ENCODE measurements at places on chromosomes 11 and 22.

- no peak for DNase-seq
Measured at GRCh38 chr11:39772525-39773137, 1686.8 kb downstream of the LRRC4C start.

GRCh38 chr22:43743131-43743530 is 69.0 kb downstream of the EFCAB6 start:
- DNase-seq, result no peak

DNA sequence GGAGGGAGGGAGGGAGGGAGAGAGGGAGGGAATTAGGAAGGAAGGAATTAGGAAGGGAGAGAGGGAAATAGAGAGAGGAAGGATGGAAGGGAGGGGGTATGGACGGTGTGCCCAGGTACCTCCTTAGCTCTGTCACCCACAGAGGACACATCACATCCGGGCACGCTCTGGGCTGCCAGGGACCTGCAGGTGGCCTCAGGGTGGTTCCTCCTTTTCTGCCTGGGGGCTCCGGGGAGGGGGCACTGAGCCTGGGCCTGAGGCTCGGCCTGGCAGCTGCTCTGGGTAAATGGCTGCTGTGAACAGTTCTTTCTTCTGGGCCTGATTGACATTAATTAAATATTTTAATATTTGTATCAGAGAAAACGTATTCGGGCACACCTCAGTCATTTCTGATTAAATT is 733.5 kb downstream of the BRD1 start:
- DNase-seq, result no peak

GRCh38 chr11:59151761-59152160 is 9.1 kb downstream of the FAM111A start:
- no peak for DNase-seq

DNA sequence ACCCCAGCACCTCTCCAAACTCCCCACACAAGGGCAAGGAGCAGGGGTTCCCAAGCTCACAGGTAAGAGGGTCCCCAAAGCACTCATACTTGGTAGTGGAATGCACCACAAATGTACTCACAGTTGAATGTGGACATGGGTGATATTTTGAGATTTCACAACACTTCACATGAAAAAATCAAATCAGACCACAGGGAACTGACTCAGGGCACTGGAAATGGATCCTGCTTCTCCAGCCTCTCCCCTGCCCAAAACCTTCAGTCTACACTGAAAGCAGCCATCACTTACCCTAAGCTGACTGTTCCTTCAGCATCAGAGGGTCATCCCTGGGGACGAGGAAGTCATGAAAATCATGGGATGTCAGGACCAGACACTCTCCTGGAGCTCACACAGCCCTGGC is 40.2 kb downstream of the SCGB1A1 start:
- DNase-seq, result no peak

DNA sequence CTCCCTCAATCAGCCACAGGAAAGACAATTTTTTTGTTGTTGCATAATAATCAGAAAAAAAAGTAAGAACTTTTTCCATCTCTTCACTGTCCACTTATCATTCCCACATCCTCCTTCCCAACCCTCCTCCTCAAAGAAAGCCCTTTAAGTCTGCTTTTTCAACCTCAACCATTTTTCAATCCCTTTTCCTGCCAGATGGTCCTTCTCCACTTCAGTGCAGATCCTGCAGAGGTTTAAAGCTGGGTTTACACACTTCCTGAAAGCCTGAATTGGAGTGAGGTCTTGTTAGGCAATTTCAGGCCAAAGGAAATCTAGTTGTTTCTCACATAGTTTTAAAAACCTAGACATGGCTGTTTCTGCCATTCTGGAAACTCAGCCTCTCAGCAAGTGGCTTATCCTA is 78.3 kb downstream of the RPL27A start:
- no peak for DNase-seq

DNA sequence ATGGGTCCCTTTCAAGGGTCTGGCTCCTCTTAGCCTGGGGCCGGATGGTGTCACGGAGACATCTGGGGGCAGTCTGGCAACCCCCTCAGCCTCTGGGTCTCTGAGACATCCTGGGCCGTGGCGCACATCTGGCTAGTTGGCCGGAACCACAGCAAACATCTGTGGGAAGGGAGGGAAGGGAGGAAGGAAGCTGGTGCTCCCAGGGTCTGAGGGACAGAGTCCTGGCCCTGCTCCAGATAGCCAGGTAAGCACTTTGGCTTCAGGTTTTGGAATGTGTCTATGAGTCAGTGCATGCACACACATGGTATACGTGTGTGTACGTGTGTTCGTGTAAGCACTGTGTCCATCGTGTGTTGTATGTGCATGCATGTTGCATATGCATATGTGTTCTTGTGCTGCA is 225.1 kb downstream of the MN1 start:
- no peak for DNase-seq

DNA sequence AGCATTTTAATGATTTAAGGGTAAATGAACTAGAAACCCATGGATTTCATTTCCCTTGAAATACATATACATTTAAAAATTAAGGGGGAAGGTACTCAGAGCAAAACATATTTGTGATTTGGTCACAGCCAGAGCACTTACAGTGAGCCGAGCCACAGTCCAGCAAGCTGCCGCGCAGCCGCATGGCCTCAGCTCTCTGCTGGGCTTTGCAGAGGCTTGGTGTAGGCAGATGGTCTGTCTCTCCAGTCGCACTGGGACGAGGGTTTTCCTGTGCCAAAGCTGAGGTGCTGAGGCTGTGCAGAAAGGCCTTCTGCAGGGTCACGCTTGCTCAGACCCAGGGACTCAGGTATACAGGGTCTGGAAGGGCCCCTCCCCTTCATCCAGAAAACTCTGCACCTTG is 367.3 kb downstream of the OPCML start:
- DNase-seq, result no peak

DNA sequence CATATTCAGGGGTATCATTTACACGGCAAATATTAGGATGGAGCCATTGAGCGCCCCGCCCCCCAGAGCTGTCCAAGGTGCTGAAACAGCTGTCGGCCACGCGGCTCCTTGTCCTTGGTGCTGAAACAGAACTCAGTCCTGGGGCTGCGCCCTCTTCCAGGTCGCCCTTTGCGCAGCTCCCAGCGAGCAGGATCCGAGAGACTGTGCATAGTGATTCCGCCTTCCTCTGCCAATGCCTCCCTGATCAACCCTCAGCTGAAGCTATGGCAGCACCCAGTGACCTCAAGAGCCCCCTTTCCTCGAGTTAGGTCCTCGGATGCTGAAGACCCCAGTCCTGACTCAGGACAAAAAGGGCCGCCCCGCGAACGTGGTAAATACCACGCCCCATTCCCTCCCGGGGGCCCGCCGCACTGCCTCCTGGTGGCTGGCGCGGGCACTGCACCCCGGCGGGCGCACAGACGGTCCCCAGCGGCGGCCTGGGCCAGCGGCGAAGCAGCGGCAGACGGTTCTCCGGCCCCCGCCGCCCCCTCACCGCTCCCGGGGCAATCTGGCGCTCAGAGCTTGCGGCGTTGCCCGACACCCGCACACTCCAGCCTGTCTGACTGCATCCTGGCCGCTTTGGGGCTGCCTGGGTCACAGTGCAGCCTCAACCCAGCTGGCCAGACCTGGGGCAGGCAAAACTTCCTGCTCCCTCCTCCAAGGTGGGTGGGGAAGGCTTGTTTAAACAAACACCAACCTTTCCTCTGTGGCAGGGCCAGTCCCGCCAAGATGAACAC is 13.4 kb downstream of the SYT7 start:
- peak; percentile 7 for DNase-seq

- peak; percentile 37 for DNase-seq
Measured at GRCh38 chr11:19978668-19979518, 181.4 kb downstream of the DBX1 start.

DNA sequence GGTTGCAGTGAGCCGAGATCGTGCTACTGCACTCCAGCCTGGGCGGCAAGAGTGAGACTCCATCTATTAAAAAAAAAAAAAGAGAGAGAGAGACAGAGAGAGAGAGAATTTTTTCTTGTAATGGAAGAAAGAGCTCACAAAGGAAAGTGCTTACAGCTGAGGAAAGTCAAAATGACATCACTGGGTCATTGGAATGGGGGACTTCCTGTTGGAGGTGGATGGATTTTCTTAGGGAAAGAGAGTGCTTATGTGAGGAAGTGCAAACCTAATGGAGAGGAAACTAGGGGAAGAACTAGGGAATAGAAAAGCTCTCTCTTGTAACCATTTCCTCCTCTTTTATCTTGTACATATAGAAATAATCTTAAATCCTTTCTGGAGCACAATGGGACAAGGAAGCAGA is 6.3 kb upstream of the PIWIL4 start:
- DNase-seq, result no peak

DNA sequence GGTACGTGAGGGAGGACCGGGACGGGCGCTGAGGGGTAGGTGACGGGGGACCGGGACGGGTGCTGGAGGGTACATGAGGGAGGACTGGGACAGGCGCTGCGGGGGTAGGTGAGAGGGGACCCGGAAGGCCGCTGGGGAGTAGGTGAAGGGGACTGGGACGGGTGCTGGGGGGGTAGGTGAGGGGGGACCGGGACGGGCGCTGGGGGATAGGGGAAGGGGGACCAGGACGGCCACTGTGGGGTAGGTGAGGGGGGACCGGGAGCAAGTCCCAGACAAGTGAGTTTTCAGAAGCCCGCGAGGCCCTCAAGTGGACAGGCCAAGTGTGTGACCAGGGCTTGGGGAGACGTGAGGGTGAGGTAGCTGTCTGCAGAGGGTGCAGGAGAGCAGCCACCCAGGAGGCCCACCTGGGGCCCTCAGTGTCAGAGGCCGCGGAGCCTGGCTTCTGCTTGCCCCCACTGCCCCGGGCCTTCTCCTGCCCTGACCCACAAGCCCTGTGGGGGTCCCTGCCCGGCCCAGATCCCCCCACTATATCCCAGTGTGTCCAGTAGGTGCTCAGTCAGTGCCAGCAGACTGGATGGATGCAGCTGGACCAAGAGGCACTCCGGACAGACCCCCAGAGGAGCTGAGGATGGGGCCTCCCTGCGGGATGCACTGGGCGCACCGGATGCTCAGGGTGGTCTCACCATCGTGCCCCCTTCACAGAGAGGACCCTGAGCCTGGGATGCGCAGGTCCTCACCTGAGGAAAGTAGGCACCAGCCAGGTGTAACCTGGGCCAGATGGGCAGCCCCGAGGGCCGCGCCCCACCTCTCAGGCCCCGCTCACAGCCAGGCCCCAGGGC is 44.2 kb upstream of the TH start:
- DNase-seq, result no peak

DNA sequence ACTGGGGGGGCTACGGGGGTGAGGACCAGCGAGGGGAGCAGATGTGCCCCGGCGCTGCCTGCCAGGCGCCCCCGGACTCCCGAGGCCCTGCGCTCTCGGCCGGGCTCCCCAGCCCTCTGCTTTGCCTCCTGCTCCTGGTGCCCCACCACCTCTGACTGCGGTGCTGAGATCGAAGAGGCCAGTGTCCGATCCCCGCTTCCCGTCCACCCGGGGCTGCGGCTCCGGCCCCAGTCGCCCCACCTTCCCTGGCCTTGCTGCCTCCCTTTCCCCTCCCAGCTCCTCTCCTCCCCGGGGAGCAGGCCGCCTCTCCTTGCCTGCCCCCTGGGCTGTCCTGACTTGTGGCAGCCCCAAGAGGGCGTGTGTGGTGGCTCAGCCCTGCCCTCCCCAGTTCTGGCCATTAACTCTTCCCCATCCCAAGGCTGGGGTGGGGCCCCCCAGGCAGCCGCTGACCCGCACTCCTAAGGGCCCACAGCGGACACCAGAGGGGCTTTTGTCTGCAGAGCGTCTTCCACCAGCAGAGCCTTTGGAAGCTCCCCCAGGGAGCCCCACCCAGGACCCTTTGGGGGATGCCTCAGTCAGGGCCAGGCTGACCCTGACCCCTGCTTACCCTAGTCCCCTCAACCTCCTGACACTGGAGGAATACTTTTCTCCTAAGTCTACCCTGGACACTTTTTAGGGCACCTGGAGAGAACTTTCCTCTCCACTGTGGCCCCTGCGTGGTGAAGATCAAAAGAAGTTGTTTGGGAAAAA is 16.6 kb downstream of the RTN4RL2 start:
- no peak for DNase-seq

- no peak for DNase-seq
Measured at GRCh38 chr11:2700415-2701211, 819 bp upstream of the KCNQ1OT1 start.

DNA sequence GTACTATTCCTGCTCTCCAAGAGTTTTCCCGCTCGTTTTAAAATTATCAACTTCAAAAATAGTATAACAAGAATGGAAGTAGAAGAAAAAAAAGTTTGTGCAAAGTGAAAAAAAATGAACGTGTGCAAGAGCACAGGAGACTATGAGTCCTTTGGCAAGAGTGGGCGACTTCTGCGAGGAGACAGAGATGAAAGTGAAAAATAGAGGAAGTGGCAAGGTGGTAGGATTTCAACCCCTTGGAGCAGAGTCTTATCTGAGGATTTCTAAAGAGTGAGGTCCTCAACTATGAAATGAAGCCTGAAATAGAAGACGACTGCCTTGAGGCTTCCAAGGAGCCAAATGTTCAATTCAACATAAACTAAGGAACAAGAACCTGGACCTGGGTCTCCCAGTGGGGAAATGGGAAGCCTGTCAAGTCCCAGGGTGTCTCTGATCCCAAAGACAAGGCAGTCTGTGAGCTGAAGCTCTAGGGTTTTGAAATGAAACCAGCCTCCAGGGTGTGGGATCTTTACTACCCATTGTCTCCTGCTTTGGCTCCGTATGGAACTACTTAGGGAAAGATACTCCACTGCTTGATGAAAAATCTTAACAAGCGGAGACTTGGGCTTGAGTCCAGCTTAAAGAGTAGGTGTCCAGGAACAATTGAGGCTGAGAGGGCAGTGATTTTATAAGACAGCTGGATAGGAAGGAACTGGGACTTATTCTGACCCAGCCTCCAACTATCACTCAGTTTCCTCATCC is 4.8 kb downstream of the P4HA3 start:
- no peak for DNase-seq

- no peak for DNase-seq
Measured at GRCh38 chr22:17303840-17304779, 65.2 kb upstream of the CECR2 start.

- DNase-seq, result no peak
Measured at GRCh38 chr22:44155115-44155514, 25.6 kb upstream of the PARVG start.

- DNase-seq, result no peak
Measured at GRCh38 chr22:44160421-44160820, 20.3 kb upstream of the PARVG start.

- no peak for DNase-seq
Measured at GRCh38 chr11:62438641-62439040, 19.8 kb downstream of the SCGB1A1 start.

- DNase-seq, result no peak
Measured at GRCh38 chr22:49937758-49938564, 19.5 kb downstream of the CRELD2 start.

DNA sequence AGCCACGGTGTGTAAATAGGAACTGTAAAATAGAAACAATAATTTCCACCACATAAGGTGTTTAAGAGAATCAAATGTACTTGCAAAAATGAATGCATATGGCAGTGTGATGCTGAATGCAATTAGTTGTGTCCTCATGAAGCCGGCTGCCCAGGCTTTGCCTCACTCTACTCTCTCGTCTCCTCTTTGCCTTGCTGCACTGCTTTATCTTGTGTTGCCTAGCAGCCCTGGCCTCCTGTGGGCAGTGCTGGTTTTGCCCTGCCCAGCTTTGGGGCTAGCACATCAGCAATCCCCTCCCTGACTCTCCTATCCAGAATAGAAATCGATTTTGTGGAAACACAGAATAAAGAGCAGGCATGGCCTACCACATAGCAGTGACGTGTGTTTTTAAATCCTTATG is 30.0 kb downstream of the LRRC32 start:
- no peak for DNase-seq

Data from glomerular endothelial cell (primary cell).